ENCODE measurements at places on chromosomes 11 and 22.

GRCh38 chr22:16969508-16970327 is 38.3 kb downstream of the GAB4 start:
- no peak for DNase-seq

DNA sequence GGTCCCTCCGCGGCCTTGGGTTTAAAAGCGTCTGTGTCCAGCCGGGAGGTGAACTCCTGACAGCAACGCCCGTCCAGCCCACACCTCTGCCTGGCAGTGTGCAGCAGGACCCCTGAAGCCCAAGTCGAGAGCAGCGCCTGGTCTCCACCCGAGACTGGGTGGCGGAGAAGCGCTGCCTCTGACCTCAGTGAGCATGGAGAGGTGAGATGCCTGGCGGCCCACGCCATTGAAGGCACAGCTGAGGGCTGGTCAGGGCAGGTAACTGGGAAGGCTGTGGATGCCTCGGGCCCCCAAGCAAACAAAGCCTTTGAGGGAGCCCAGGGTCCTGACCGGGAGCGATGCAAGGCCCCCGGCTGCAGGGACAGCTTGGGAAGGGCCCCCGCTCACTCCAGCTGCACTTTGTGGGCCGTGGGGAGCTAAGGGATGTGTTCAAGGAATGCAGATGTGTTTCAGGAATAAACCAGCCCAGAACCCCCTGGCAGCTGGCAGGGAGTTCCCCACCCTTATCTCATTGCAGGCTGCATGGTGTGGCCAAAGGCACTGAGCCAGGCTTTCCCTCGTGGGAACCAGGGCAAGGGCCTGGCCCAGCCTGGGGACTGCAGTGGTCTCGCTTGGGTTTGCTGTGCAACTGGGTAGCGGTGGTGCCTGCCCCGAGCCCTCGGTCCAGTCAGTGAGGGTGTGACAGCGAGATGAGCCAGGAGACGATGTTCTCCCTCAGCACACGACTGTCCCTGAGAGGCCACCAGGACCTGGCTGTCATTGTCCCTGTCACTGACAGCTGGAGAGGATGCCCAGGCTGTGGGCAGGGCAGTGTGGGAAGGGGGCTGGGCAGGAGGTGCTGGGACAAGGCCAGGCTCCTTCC is 92.5 kb downstream of the WNT7B start:
- DNase-seq = no peak

DNA sequence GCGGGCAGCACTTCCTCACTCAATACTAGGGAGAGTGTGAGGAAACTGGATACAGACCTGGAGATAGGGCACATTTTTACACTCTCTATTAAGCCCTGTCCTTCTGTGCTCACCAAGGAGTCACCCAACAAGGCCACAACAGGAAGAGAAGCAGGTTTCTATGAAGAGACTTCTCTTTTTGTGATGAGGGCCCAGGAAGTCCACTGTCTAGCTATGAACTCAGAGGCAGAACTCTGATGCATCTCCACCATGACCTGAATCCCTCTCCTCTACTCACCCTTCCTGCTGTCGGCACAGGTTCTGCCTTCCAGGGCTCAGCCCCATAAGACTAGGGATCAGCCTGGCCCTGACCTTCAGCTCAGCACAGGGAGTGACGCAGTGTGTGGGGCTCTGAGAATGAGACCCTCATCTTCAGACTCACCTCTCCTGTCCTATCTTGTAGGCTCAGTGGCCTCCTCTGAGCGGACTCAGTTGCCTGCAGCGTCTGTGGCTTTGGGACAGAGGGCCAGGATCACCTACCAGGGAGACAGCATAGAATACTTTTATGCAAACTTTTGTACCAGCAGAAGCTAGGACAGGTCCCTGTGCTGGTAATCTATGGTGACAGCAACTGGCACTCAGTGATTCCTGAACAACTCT is 49.3 kb upstream of the IGLL5 start:
- no peak for DNase-seq

DNA sequence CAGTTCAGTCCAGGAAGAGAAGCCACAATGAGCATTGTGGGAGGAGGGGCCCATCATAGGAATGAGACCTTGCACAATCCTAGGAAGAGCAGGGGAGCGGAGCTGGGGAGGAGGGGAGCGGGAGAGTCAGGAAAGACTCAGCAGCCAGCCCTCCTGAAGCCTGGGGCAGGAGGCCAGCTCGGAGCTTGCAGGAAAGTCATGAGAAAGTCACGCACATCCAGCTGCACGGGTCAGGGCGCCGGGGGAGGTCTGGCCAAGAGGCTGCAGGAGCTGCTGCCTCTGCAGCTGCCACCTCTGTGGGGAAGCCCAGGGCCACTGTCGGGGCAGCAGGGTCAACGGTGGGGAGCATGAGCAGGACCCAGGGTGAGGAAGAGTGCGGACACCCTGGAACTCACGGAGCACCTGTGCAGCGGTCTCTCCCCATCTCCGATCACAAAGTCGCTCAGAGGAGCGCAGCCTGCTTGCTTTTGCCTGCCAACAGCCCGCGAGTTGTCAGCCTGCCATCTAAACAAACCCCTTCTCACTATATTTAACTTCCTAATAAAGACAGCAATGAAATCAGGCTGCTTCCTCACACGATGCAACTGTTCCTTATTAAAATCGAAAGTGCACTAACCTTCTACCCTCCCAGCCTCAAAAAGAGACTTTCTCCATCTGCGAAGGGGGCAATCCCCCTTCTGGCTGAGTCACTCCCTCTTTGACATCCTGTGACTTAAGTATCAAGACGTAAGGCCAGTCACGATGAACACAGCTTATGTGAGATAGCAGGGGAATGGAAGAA is 52.9 kb upstream of the RTL6 start:
- DNase-seq = no peak

DNA sequence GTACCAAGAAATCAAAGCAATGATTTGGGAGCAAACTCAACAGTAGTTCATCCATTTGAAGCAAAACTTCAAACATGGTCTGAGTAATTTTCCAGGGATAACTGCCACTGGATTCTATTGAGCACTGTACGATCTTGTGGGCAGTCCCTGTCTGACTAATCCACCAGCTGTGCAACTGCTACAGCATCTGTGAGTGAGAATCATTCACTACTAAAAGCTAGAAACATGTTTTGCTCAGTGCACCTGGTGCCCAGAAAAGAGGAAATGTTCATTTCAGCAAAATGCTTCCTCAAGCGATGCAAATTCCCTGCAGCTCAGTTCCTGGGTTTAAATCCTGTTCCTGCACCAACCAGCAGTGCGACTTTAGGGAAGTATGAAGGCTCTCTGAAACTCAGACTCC is 1077.9 kb downstream of the DLG2 start:
- no peak for DNase-seq

- DNase-seq = no peak
Measured at GRCh38 chr11:12157241-12157661, 46.9 kb downstream of the MICAL2 start.

DNA sequence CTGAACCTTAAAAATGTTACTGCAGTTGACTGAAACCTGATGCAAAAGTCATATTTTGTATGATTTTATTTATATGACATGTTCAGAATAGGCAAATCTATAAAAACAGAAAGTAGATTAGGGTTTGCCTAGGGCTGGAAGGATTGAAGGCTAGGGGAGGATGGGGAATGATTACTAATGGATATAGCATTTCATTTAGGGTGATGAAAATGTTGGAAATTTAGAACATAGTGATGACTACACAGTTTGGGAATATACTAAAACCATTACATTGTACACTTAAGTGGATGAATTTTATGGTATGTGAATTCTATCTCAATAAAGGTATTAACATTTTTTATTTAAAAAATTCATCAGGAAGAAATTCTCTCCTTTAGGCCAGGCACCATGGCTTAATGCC is 22.9 kb upstream of the PAFAH1B2 start:
- no peak for DNase-seq

- DNase-seq = no peak
Measured at GRCh38 chr11:40403321-40403720, 1056.1 kb downstream of the LRRC4C start.

GRCh38 chr11:22626573-22627239 is 1.1 kb upstream of the FANCF start:
- no peak for DNase-seq

GRCh38 chr11:20931029-20931428 is 261.6 kb downstream of the NELL1 start:
- no peak for DNase-seq

GRCh38 chr22:37566903-37567798 is 6.9 kb downstream of the CDC42EP1 start:
- peak; percentile 39 for DNase-seq

DNA sequence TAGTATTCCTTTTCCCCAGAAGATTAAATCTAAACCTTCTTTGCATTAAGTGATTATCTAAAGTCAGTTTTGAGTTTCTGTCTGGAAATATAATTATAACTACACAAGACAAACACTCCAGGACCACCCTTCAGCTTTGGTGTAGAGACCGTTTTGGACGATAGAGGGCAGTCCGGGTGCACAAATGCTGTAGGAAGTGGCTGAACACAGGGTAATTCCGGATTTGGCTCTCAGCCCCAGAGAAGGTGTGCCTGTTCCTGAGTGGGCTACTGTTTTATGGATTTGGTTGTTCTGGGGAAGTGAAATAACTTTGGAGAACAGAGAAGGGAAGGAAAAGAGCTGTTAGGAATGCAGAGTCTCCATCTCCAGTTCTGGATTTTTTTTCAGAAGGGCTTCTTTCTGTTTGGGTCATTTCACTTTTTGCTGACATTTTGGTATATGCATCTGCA is 14.8 kb downstream of the EXT2 start:
- DNase-seq = peak; percentile 44

GRCh38 chr11:128642571-128642970 is 51.3 kb upstream of the FLI1 start:
- DNase-seq = no peak

DNA sequence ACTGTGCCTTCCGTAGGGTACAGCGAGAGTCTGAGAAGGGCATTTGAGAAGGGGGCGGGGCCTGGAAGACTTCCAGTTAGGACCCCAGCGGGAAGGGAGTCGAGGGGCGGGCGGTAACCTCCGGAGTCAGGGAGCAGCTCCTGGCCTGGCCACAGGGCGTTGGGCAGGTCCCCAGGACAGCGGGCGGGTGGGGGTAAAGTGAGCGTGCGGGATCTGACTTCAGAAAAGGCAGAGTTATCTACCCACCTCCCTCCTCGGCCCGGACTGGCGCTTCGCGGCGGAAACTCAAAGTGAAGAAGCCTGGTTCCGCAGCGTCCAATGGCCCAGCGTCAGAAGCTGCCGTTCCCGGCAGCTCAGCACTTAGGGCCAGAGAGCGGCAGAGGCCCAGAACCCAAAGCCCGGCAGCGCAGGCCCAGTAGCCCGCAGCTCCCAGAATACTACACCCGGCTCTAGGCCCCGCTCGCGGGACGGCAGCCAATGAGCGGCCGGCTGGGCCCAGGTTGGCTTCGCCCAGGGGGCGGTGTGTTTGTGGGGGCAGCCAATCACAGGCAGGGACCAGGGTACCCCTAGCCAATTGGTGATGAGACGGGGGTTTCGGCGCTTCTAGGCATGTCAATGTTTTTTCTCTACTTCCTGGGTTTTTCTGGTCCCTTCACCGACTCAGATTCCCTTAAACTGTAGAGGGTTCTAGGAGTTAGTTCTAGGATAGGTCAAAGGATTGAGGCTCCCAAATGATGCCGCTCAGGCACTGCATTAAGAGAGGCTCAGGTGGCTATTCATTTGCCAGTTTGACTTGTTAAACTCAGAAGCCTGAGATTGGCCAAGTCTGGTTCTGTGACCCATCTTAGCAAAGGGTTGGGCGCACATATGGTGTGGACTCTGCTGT is at the start of gene TRIM68:
TSS of gene TRIM68 (minus strand) at position 451 of the 886 bp plus-strand sequence. CDS start 2,727 bp downstream, outside the sequence.
- DNase-seq = peak; percentile 79

GRCh38 chr11:69873166-69874077 is 54.2 kb upstream of the FGF3 start:
- no peak for DNase-seq

DNA sequence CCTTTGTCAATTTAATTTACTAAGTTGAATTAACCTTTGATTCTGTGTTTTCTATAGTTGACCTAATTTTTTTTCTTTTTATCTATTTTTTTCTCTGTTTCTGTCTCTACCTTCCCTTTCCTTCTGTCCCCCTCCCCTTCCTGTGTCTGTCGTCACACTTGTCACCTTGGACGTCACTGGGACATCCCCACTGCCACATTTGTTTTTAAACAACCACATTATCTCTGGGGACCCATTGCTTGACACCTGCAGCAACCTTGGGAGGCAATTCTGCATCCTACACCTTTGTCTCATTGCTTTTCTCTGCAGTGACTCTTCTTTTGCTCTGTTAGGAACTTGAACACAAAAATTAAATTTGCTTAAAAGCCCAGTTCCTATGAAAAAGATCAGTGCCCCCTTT is 51.8 kb upstream of the TTC12 start:
- no peak for DNase-seq

DNA sequence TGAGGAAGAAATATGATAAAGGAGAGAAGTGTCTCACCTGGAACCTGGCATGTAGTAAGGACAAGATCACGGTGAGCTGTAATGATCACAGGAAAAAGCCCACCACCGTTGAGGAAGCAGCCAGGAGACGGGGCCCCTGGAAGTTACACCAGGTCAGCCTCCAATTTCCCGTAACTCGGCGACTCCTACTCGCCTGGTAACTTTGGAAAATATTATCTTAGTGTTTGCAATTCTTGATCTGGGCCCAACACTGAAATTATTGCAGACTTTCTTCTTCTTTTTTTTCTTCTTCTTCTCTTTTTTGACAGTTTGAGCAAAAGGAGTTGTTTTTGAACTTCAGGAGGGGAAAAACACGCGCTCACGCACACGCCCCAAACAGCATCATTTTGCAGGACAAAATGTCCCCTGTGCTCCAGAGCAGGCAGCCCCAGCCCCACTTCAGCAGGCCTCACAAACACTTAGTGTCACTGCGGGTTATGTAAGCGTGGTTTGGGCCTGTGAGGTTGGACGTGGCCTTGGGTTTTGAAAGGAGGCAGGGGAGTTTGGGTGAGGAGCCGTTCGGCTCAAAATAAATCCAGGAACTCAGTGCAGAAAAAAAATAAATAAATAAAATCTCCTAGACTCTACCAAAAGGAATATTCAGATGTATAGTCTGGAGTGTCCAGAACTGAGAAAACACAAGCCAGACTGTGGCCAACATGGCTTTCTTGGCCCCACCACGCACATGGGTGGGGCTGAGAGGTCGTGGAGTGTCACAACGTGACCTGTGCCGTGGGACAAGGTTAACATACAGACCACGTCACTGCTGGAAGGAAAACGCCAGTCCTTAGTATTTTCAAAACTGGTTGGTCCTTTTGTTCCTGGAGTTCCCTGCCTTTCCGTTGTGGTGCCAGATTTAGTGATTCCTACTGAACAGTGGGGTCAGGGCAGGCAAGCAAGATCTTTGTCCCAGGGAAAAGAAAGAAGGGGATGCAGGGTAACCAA is 26.3 kb upstream of the MN1 start:
- DNase-seq = no peak

GRCh38 chr11:70019576-70020011 is 58.5 kb upstream of the ANO1 start:
- DNase-seq = no peak

GRCh38 chr11:101583251-101584128 is at the start of gene TRPC6:
Gene TRPC6, minus strand, starts transcription at chr11:101584007. Its CDS starts 504 bp downstream, at chr11:101583503.
- DNase-seq = no peak

GRCh38 chr11:11211888-11212287 is 141.2 kb downstream of the CSNK2A3 start:
- DNase-seq = no peak

GRCh38 chr22:45698094-45698493 is 26.5 kb downstream of the ATXN10 start:
- DNase-seq = no peak

- DNase-seq = no peak
Measured at GRCh38 chr11:14746857-14747395, 103.3 kb downstream of the PDE3B start.

All from SW 1271 (cell line).